ENCODE measurements at places on chromosomes 4 and X.

GRCh38 chrX:105975382-105975781 is 63.1 kb downstream of the SERPINA7 start:
- no peak for DNase-seq

GRCh38 chr4:151624626-151625565 is 135.9 kb downstream of the GATB start:
- no peak for DNase-seq

DNA sequence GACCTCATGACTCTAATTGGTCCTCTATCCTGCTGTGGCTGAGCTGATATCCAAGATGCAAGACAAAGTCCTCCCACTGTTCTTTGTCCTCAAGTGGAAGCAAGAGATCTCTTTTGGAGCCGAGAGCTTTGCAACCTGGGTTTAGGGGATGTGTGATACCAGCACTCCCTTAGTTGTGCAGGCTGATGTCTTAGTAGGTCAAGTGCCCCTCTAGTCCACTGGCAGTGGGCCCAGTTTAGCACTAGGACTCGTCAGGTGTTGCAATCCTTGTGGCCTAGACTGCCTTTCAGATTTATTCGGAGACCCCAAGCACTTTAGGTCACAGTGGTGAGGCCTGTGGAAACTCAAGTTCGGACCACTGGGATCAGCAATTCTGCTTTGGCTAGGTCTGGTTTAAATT is 64.0 kb downstream of the GPRASP3 start:
- DNase-seq: no peak

- DNase-seq: no peak
Measured at GRCh38 chrX:1507511-1508463, 29.2 kb downstream of the P2RY8 start.

GRCh38 chr4:89196745-89197144 is 85.4 kb downstream of the TIGD2 start:
- no peak for DNase-seq

DNA sequence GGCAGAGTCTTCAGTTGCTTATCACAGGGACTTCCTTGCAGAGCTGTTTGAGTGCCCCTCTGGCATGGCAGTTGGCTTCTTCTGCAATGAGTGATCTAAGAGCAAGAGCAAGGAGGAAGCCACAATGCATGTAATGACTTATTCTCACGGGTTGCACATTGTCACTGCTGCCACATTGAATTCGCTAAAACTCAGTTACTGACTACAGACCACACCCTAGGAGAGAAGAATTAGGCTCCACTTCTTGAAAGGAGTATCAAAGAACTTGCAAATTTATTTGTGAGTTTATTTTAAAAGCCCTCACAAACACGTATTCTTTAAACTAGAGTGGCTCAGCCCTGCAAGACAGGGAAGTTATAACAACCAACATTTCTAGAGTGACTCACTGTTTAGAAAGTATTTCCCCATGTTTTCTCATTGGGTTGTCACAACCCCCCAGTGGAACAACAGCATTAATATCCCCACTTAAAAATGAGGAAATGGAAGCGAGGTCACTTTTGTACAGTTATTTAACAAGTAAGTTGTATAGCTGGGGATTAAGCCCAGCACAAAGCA is 32.4 kb upstream of the RBPJ start:
- peak; percentile 14 for DNase-seq

- DNase-seq: peak; percentile 5
Measured at GRCh38 chr4:111283066-111283677, 660.3 kb upstream of the PITX2 start.

DNA sequence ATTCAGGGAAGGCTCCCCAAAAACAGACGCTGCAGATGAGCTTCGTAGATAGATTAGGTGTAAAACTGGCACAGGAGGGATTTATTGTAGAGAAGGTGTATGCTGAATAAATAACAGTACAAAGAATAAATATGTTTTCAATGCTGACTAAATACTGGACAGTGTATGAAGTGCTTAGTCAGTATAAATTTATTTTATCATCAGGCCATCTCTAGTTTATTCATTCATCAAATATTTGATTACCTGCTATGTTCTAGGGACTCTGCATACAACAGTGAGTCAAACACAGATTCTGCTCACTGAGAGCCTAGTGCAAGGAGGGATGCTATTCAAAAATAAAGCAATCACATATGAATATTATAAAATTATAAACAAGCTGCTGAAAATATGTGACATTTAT is 63.6 kb upstream of the TSPAN5 start:
- no peak for DNase-seq

Measured in activated CD8-positive, alpha-beta memory T cell treated with anti-CD3 and anti-CD28 coated beads for 48 hours (primary cell).